Muscle of arm (tissue), 14 donors: ENCODE measurements at places on chromosomes 6 and 20.

DNA sequence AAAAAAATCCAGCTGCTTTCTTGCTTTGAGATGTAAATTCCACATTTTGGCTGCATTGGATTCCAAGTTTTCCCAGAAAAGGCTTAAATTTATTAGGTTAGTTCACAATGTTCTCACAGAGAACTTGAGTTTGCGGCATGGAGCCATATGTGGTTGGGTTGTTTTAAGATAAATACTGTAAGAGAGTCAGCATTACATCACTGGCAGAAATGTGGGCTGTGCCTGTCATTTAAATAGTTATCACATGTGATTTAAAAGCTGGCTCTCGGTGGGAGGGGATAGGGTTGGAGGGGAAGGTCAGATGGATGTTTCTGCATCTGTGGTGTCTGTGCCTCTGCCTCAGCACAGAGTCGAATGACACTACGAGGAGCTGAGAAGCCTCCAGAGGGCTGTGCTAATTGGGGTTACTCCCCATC is 73.8 kb upstream of the SCP2D1 start:
- peak; percentile 57 for DNase-seq

- no peak for DNase-seq
Observed at GRCh38 chr6:108697561-108698161, 136.9 kb downstream of the FOXO3 start.

DNA sequence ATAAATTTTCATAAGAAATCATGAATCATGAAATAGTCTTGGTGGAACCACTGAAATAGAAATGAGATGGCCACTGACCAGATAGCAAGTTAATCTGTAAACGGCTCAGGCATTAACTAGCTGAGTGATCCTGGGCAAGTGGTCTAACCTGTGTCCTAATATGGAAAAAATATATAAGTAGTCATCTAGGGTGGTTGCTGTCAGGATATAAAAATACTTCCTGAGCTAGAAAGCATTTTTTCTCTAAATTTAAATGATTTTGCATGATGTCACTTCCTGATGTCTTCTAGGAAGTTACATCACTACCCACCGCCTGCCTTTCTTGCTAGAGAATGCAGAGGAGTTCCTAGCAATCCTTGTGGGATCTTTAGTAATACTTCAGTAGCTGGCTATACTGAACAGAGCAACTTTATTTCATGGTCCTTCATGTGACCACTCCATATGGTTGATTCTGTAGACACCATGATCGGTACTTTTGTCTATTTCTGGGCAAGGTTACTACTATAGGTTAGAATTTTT is 228.1 kb upstream of the CEP162 start:
- DNase-seq: no peak

DNA sequence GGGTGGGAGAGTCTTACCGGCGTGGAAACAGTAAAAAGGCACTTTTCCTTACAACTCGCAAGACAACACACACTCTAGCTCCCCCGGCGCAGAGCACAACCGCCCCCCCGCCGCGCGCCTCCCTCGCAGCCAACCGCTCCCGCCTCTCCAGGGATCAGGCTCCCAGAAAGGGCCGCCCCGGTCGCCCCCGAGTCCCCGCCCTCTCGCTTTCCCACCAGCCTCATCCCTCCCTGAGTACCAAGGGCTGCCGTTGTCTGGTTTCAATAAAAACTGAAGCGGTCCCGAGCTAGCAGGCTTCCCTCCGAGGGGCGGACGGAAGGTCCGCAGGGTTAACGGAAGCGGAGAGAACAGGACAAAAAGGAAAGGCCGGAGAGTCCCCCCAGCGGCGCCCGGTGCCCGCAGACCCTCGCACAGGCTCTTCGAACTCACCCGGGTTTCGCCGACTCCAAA is 804 bp downstream of the ELOVL5 start:
- peak; percentile 67 for DNase-seq

DNA sequence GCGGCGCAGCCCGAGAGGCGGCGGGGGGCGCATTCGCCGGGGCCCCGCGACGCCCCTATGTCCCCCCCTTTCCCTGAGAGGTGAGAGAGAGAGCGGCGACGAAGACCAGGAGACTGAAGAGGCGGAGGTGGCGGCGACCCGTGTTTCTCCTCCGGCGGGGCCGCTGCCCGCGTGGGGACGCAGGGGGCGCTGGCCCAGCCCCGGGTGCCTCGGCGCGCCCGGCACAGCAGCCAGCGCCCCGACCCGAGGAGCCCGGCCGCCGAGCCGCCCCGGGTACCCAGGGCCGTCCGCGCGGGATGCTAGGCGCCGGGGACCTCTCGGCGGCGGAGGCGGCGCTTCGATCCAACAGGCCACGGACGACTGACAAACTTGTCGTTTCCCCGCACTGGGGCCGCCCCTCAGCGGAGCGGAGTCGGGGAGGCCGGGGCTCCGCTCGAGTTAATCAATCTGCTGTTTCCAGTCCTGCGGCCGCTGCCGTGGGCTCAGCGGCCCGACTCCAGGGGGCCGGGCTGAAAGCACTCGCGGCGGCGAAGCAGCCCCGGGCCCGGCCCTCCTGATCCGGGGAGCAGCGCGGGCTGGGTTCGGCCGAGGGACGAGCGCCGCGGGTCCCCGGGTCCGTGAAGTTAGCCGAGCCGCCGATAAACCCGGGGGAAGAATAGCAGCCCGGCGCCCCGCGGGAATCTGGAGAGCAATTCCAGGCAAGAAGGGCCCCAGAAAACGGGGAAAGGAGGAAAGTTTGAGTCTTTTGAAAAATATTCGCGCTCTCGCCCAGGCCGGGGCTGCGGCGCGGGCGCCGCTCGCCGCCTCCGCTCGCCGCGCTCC is 631 bp downstream of the MDGA1 start:
- peak; percentile 19 for DNase-seq

DNA sequence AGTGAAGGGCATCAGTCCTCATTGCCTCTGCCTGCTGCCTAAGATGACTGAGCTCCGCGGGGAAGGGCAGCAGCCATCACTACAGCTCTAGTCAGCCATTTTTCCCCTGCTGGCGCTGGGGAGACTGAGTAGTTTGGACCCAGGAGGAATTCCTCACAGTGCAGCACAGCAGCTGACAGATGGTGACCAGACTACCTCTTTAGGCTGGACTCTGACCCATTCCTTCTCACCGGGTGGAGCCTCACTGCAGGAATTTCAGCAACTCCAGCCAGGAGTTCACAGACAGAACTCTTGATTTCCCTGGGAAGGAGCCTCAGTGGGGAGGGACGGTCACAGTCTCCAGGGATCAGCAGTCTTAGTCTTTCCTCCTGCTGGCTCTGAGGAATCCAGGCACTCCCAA is 492.0 kb upstream of the MMS22L start:
- no peak for DNase-seq

- peak; percentile 87 for DNase-seq
Observed at GRCh38 chr6:38493931-38494547, 145.7 kb downstream of the BTBD9 start.

GRCh38 chr6:150999107-150999506 is 133.6 kb downstream of the MTHFD1L start:
- DNase-seq: no peak

DNA sequence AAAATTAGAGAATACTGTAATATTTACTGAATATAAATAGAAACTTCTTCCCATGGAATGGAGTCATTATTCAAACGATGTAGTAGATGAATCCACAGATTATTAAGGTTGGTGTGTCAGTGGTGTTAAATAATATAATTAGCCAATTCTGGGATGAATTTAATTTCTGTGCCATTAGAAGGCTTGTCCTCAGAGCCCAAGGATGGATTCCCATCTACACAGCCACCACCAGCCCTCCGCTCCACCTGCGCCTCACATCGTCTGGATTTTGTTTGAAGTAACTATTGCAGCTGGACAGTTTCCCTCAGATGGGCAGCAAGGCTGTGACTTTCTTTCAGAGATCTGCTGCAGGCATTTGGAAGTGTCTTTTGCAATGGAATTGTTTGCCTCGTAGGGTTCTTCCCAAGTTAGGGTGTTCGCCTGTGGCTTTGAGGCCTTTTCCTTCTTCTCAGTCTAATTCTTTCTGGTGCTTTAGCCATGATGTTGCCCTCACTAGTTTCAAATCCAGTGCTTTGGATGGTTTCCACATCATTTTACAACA is 104.7 kb downstream of the AIG1 start:
- no peak for DNase-seq

- no peak for DNase-seq
Observed at GRCh38 chr6:155708100-155708499, 252.5 kb upstream of the NOX3 start.

DNA sequence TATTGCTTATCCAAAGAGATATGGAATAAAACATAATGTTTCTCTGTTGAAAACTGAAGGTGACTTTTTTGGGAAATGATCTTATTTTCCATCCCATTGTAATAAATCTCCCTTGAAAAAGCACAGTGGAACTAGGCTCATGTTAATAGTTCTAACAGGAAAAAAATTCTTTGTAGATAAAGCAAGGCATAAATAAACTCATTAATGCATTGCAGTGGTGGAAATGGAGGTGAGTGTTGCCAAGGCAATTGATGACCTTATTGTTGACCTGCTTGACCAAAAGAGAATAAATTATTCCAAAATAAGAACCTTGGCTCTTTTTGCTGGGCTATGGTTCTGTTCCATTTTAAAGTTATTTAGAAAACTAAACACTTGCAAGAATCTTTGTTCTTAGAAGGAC is 55.2 kb downstream of the TRMT11 start:
- no peak for DNase-seq

DNA sequence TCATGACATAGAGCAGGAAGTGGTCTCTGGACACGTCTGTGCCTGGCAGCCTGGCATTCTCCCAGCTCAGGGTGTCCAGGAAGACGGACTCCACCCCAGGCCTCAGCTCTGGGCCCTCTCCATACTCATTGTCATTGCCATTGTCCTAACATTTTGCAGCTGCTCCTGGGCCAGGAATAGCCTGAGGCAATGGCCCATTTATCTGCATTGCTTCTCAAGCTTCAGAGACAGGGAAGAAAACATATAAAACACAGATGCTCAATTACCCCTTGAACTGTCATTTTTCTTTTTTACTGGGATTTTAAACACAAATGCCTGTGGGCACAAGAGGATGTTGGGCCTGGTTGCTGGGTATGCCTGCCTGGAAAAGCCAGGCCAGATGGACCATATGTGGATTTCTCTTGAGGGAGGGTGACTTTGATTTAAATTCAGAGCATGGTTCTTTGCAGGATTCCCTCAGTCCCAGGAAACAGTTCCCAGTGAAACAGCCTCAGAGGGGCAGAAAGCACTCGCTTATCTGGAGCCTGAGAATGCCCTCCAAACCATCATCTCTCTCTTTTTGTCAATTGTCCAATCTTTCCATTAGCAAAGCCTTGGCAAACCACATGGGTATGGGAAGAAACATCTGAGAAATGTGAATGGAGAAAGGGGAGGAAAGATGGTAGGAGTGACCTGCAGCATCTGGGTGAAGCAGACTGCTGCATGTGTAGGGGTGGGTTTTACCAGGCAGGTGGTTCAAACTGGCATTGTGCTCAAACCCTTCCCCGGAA is 17.9 kb downstream of the LAMP5 start:
- DNase-seq: no peak

- peak; percentile 32 for DNase-seq
Observed at GRCh38 chr20:34472246-34472925, 43.8 kb upstream of the DYNLRB1 start.

GRCh38 chr6:64750910-64751309 is 956.1 kb downstream of the EYS start:
- DNase-seq: no peak
